ENCODE measurements at places on chromosomes 13 and 19.

GRCh38 chr19:6042776-6043726 is 65.1 kb upstream of the RANBP3 start:
- DNase-seq: no peak

DNA sequence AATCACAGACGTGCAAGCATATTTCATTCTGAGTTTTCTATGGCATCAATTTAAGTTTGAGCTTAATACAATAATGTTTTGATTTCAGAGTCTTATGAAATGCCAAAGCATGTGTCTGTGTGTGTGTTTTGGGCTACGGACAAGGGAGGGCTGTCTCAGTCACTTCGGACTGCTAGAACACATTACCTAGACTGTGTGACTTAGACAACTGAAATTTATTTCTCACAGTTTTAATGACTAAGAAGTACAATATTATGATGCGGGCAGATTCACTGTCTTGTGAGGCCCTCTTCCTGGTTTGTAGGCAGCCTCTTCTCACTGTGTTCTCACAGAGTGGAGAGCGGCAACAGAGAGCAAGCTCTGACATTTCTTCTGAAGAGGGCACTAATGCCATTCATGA is 1202.0 kb downstream of the EFNB2 start:
- DNase-seq: no peak

GRCh38 chr19:55066107-55066709 is 3.3 kb upstream of the RDH13 start:
- DNase-seq: no peak

DNA sequence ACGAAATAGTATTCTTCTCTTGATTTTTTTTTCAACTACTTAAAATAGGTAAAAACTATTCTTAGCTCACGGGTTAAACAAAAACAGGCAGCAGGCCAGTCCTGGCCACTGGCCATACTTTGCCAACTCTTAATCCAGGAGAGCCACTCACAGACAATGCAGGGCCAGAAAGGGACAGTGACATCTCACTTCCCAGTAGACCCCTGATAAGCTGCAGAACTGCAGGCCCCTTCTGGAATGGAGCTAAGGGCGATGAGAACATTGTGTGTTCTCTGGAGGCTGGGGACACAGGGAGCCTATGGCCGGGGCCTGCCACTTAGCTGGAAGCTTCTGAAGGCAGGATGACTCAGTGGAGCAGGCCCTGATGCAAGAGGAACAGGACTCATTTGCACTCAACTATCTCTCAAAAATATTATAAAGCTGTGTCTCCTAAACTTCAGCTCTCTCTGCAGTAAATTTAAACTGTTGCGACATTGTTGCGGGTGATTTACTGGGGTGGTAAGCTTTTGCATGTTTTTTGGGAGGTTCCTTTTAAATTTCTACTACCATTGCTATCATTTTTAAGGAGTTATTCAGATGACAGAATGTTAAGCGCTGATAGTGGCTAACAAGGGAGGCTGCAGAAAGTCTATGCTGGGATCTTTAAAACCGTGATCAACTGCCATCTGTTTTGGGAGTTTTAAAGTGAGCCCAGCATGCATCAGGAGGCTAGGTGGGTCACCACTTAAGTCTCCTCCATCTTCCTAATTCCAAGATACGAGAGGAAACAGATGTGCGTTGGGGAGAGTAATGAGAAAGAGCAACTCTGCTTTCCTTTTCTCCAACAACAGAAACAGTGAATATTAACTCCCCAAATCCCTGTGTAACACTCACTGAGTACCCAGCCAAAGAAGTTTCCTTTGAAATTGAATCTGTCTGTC is 33.2 kb upstream of the KATNAL1 start:
- DNase-seq: no peak

DNA sequence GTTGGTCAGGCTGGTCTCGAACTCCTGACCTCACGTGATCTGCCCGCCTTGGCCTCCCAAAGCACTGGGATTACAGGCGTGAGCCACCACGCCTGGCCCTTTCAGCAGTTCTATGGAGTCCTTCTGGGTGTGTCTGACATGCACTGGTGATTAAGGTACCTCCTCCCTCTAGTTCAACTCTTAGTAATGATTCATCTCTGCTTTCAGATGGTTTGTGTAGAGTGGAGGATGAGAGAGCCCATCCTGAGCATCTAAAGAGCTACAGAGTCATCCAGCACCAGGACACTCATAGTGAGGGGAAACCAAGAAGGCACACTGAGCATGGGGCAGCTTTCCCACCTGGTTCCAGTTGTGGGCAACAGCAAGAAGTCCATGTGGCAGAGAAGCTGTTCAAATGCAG is 8.2 kb downstream of the ZNF584 start:
- no peak for DNase-seq

- no peak for DNase-seq
Observed at GRCh38 chr19:51431124-51431523, 13.7 kb upstream of the SIGLEC10 start.

DNA sequence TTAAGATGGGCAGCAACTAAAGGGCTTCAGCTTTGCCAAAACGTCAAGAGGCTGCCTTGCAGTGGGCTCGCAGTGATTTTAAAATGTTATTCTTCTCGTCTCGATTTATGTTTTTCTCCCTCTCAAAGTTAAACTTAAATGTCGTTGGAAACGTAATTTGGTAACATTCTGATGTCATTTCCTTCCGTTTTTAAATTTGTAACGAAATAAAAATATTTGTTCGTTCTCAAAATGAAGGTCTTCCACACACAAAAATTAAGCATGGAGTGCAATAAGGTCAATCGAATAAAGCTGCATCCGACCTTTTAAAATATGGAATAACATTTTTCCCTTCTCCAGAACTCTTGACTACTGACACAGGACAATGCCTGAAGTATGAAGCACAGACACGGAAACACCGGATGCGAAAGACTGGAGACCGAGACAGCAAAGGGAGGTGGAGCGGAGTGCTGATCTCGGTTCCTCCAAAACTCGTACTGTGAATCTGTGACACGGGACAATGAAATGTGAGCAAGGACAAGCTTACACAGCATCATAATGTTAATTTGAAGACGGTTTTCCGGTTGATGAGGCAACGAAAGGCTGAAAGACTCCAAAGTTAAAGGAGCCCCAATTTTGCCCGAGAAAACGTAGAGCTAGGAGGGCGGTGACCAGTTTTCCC is 850 bp downstream of the MTMR6 start:
- DNase-seq: peak; percentile 1

GRCh38 chr13:37636701-37637100 is 38.1 kb upstream of the POSTN start:
- DNase-seq: no peak
